CD4-positive, alpha-beta T cell treated with Interleukin-4 for 4 hours (primary cell): ENCODE measurements at places on chromosomes 2 and 18.

DNA sequence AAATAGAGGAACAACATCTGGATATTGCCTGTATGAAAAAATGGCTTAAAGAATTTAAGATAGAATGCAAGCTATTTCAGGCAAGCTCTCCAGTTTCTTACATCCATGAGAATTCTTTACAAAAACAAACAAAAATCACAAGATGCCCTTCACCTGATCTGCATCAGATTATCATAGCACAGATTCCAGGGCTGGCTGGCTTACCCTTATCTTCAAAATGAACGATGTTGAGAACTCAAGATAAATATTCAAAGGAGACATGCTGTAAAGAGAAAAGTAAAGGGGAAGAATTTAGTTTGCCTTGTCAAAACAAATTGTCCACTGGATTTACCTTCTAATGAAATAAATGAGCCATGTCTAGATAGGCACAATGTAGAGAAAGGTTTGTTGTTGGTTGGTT lies 18.7 kb upstream of the SLC40A1 start:
- DNase-seq: no peak

GRCh38 chr2:157337978-157338377 lies 12.4 kb upstream of the ERMN start:
- DNase-seq: no peak

GRCh38 chr2:239965318-239965717 lies 59.8 kb downstream of the NDUFA10 start:
- no peak for DNase-seq

DNA sequence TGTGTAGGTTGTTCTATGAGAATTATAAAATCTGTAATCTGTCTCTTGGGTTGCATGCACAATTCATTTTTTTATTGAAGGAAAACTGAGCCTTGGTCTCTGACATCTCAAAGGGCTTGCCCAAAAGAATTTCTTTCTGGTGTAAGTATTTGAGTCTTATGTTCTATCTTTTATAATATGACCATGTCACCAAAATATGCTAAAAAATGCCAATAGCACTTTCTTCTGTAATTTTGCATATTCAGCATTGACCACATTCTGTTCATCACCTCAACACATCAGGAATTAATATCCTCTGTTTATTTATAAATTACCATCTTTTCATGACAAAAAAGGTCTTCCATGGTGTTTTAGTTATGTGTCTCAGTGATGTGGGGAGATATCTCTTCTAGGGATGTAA lies 268.7 kb upstream of the TCF4 start:
- DNase-seq: no peak

DNA sequence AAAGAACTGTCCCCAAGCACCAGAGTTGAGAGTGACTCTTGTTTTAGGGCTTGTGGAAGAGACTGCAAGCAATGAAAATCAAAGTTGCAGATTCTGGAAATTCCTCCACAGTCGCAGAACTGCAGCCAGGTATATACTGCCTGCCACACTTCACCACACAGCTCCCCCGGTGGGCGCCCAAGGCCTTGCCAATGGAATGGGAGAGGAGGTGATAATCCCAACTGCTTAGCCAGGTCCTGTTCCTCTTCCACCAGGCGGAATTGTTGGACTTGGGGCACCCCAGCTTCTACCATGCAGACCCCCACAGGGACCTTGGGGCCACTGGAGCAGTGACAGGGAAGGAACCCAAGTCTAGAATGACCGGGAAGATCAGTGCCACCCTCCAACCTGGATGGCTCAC lies 4.8 kb upstream of the PDIA6 start:
- DNase-seq: no peak

- no peak for DNase-seq
Observed at GRCh38 chr2:239596792-239597191, 196.0 kb upstream of the HDAC4 start.

GRCh38 chr2:8565399-8566154 lies 116.3 kb upstream of the ID2 start:
- DNase-seq: no peak

GRCh38 chr2:88549616-88550292 lies 77.5 kb downstream of the EIF2AK3 start:
- DNase-seq: no peak

DNA sequence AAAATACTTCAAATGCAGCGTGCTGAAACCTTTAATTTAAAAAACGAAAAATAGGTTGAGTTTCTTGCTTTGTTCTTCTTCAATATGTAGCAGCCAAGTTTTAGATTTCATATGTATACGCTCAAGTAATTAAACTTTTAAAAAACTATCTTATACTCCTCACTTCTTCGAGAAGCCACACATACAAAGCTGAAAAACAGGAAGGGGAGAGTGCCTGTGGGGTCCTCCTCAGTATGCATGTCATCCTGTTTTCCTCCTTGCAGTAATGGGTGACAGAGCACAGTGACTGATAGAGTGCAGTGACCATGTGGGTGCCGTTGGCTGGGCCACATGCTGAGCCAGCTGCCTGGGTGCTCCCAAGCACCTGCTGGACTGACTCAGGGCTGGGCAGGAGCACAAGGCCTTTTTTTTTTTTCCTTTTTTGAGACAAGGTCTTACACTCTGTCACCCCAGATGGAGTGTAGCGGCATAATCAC lies 33.3 kb downstream of the UXS1 start:
- peak; percentile 57 for DNase-seq

GRCh38 chr2:150449856-150450255 lies 37.6 kb downstream of the RND3 start:
- no peak for DNase-seq

DNA sequence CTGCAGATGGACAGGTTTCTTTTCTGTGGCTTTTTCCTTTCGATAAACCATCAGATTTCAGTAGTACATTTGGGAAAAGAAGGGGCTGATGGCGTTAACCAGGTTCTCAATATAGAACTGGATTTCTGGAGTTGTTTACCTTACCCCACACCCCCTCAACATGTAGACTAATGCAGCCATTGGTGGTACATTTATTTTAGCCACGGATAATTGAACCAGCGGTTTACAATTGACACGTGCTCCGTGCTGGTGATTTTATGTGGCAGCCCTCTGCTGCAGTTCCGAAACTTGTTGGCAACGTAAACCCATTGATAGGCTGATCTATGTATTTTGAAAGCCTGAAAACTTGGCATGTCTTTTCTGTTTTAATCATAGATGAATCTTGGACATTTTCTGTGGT lies 5.4 kb downstream of the SOX11 start:
- no peak for DNase-seq

- no peak for DNase-seq
Observed at GRCh38 chr2:138632066-138632620, 130.6 kb downstream of the SPOPL start.

DNA sequence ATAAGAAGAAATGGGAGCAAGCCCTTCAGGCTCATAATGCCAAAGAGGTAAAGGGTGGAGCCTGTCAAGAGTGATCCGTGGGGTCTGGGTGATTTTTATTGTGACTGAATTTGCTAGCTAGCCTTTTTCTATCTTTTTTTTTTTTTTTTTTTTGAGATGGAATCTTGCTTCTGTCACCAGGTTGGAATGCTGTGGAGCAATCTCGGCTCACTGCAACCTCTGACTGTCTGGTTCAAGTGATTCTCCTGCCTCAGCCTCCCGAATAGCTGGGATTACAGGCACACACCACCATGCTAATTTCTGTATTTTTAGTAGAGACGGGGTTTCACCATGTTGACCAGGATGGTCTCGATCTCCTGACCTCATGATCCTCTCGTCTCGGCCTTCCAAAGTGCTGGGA lies 29.1 kb downstream of the DRC1 start:
- DNase-seq: no peak

DNA sequence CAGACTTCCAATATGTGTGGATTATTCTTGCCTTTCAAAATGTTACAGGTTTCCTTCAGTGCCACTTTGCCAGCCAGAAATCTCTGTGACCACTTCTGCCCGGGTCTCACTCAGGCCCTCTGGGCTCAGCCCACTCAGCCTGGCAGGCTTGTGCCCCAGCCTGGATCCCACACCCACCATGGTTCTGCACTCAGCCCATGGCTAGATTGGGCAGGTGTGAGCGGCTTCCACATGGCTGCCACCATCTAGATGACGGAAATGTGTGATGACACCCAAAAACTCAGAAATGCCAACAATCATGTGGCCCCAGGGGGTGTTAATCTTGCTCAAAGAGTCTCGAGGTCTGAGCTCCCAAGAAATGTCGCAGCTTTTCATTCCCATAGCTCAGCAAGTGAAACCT lies 1097.5 kb upstream of the SLC39A10 start:
- no peak for DNase-seq

- DNase-seq: no peak
Observed at GRCh38 chr2:176758426-176758825, 454.2 kb upstream of the HNRNPA3 start.

DNA sequence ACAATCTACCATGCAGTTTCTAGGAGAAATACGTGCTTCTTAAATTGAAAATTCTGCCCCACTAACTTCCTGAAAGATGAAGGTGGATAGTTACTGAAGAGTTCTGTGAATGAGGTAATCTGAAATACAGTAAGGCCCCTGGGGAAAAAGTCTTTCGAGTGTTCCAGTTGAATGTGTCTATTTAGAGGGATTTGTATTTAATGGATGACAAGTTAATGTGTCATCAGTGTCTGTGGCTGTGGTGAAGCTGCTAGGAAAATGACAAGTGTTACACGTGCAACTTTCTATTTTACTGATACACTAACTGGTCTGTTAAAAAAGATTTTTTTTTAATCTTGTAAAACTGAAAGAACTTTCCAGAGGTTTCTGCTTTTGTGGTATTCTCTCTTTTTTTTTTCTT lies 384.6 kb downstream of the STK39 start:
- no peak for DNase-seq

- DNase-seq: no peak
Observed at GRCh38 chr2:187390891-187391290, 57.2 kb downstream of the CALCRL start.

GRCh38 chr18:10900435-10900834 lies 248.9 kb downstream of the PIEZO2 start:
- no peak for DNase-seq

DNA sequence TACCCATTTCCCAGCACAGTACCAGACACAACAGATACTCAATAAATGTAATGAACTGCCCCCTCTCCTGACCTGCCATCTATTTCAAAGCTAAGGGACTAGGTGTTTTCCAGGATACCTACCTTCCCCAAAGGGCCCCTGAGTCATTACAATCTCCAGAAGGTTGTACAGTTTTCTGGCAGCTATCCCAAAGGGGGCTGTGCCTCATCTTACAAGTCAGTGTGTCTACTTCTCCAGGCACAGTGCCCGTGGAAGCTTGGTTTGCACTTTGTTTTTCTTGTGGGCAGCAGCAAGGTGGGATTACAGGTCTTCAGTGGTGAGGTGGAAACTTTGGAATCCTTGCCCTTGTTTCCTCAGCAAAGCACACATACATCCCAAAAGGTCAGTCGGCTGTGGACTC lies 62.8 kb upstream of the CYP26B1 start:
- DNase-seq: no peak

- DNase-seq: no peak
Observed at GRCh38 chr18:78192054-78192453, 787.6 kb upstream of the SALL3 start.
